ENCODE measurements at places on chromosomes 4 and X. TPM values are rescaled to one million over a fixed set of nuclear protein-coding genes. Genes with fewer than 3 reads are reported as not detected.

The MAP7D2 gene
- total RNA-seq: 0.65 TPM

The NALF2 gene
- not detected for total RNA-seq

The VSIG1 gene
- total RNA-seq: 0.16 TPM

The DIPK2B gene
- total RNA-seq: not detected

The PDZD4 gene
- under 0.01 TPM for total RNA-seq

The LNX1 gene
- total RNA-seq: 1.0 TPM

The CTAG1A gene
- total RNA-seq: not detected

The UNC5C gene
- 11.7 TPM for total RNA-seq

The BMP3 gene
- total RNA-seq: 0.63 TPM

The OTC gene
- not detected for total RNA-seq

The TCEAL2 gene
- total RNA-seq: 0.25 TPM

The CCDC149 gene
- 1.6 TPM for total RNA-seq

The FRMPD4 gene
- not detected for total RNA-seq

The PIGA gene
- 2.5 TPM for total RNA-seq

The SPARCL1 gene
- total RNA-seq: not detected
